Central memory CD4-positive, alpha-beta T cell (primary cell): ENCODE measurements at places on chromosomes 4 and X.
A peak's percentile ranks its signal among the peaks of the same experiment; 100 is the strongest.

DNA sequence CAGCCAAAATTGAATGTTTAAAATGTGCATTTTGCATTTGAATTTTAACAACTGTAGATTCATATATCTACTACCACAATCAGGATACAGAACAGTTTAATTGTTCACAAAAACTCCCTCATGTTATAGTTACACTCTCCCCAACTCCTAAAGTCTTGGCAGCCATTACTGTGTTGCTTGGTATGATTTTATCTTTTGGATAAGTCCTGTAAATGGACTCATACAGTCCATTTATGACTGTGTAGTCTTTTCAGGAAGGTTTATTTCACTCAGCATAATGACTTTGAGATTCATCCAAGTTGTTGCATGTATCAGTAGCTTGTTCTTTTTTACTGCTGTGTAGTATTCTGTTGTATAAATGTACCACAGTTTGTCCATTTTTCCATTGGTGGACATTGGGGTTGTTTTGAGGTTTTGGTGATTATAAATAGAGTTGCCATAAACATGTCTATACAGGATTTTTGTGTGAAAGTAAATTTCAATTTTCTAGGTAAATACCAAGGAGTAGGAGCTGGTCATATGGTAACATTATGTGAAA lies 9.9 kb downstream of the FAM193A start:
- no peak for DNase-seq

- no peak for DNase-seq
Observed at GRCh38 chr4:122423246-122423645, 33.3 kb downstream of the IL2 start.

DNA sequence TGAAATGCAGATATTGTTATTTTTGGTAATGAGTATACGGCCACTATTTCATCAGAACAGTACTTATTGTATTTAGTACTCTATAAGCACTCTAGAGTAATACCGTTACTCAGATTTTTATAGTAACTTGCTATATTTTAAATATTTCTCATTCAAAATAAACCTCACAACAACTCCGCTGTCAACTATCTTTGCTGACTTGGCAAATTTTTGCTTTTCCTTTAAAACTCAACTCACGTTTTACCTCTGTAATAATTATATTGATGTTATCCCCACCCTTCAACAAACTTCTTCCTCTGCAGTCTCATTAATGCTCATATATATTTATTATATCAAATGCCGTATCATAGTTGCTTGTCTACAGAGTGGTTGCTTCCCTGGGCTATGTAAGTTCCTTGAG lies 9.0 kb downstream of the JCHAIN start:
- no peak for DNase-seq

- DNase-seq: no peak
Observed at GRCh38 chrX:31480696-31481095, 408.9 kb upstream of the FTHL17 start.

GRCh38 chrX:129808158-129808828 lies 28.5 kb downstream of the SASH3 start:
- DNase-seq: no peak

DNA sequence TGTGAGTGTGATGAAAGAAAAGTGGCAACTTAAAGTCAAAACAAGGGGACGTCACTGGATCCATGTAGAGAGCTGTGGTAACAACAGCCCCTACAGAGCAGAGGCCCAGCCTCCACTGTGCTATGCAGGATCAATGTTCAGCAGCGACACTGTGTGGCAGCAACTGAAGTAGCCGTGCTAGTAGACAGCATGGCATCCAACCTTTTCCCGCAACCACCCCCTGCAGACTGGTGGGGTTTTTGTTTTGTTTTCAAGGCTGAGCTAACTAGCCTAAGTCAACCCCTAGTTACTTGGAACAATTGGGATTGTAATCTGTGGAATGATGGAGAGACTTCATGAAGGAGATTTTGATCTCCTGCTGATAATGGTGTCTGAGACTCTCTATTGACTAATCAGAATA lies 44.4 kb upstream of the PPARGC1A start:
- DNase-seq: no peak

GRCh38 chr4:9608300-9608699 lies 164.1 kb downstream of the DEFB131A start:
- DNase-seq: no peak

GRCh38 chr4:130359542-130359941 lies 1263.6 kb downstream of the C4orf33 start:
- no peak for DNase-seq

- DNase-seq: no peak
Observed at GRCh38 chrX:150005027-150005426, 66.7 kb upstream of the EOLA2 start.

- no peak for DNase-seq
Observed at GRCh38 chr4:183348706-183349659, 26.8 kb upstream of the CLDN24 start.

- no peak for DNase-seq
Observed at GRCh38 chrX:350534-351323, 32.1 kb upstream of the GTPBP6 start.

GRCh38 chr4:89158884-89159503 lies 47.7 kb downstream of the TIGD2 start:
- peak; percentile 21 for DNase-seq

DNA sequence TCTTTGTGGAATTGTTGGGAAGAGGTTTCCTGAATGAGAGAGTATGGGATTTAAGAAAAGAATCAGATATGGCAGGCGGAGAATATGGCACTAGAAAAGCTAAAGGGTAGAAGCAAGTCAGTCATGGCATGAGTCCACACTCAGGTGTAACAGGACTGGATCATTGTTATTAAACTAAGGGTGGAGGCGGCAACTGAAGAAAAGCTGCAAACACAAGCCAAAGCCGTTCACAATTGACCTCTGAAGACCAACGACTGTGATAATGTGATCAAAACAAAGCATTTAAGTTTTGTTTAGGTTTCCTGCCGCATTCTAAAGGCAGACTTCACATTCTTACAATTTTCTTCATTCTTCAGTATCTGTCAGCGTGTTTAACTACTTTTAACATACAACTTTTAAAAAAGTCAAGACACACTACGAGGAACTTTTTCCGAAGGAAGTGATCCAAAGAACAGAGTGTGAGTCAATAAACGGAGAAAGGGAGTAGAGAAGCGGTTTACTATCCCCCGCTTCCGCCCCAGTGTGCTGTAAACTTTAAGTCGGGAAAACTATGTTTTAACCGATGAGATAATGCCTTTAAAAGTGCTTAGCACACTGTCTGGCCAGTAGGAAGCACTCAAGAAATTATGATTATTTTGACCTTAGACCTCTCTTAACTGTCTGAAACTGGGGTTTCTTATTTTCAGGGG lies 909 bp upstream of the SLAIN2 start:
- DNase-seq: no peak

GRCh38 chrX:148363471-148364235 lies 136.8 kb upstream of the AFF2 start:
- no peak for DNase-seq

DNA sequence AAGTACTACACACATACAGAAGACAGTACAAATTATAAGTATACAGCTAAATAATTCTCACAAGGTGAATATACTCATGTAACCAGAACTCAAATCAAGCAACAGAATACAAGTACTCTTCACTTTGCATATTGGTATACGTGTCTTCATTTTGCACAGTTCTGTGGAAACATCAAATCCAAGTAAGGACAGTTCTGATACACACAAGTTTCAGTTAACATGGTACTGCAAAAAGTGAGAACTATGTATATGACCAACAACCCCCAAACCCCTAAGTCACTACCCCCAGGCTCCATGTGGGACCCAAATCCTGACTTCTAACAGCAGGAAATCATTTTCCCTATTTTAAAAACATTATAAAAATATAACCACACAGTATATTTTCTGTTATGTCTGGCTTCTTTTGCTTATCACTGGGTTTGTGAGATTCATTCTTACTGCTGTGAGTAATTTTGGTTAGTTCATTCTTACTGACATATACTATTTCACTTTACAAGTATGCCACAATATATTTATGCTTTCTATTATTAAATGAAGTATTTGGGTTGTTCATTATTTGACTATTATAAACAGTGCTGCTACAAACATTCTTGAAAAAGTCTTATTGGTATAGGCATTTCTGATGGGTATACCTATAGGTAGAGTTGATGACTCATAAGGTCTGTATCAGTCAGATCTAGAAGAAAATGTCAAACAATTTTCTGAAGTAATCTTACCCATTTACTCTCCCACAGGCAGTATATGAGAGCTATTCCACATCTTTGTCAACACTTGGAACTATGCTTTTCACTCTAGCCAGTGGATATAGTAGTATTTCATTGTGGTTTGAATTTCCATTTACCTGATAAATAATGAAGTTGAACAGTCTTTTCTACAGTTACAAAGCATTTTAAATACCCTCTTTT lies 47.0 kb downstream of the SCLT1 start:
- DNase-seq: no peak

DNA sequence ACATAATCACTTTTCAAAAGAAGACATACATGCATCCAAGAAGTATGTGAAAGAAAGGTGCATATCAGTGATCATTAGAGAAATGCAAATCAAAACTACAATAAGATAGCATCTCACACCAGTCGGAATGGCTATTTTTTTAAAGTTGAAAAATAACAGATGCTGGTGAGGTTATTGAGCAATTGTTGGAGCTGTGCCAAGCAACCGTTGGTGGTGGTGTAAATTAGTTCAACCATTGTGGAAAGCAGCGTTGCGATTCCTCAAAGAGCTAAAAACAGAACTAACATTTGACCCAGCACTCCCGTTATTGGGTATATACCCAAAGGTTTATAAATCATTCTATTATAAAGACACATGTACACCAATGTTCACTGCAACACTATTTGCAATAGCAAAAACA lies 14.2 kb downstream of the COX7B2 start:
- no peak for DNase-seq
